Colonic mucosa (tissue), 4 donors: ENCODE measurements at places on chromosomes 2 and 18.

- DNase-seq, result no peak
These were observed 10.6 kb downstream of the SUPT7L start for GRCh38 chr2:27652790-27653189.

GRCh38 chr2:225841314-225841713 is 441.8 kb downstream of the NYAP2 start:
- no peak for DNase-seq

GRCh38 chr2:200184748-200185627 is 121.5 kb upstream of the SPATS2L start:
- DNase-seq, result no peak

GRCh38 chr18:49178321-49178720 is 227.6 kb upstream of the SMAD7 start:
- DNase-seq, result no peak

- DNase-seq, result no peak
These were observed 80.7 kb downstream of the ARHGAP28 start for GRCh38 chr18:6810191-6810590.

GRCh38 chr2:214379227-214379626 is 31.6 kb upstream of the VWC2L start:
- no peak for DNase-seq

GRCh38 chr2:215826838-215827441 is 186.4 kb downstream of the MREG start:
- DNase-seq, result no peak

- no peak for DNase-seq
These were observed 90.4 kb downstream of the PTRHD1 start for GRCh38 chr2:24702800-24703199.

- no peak for DNase-seq
These were observed 171.3 kb downstream of the CDH19 start for GRCh38 chr18:66432636-66433035.

DNA sequence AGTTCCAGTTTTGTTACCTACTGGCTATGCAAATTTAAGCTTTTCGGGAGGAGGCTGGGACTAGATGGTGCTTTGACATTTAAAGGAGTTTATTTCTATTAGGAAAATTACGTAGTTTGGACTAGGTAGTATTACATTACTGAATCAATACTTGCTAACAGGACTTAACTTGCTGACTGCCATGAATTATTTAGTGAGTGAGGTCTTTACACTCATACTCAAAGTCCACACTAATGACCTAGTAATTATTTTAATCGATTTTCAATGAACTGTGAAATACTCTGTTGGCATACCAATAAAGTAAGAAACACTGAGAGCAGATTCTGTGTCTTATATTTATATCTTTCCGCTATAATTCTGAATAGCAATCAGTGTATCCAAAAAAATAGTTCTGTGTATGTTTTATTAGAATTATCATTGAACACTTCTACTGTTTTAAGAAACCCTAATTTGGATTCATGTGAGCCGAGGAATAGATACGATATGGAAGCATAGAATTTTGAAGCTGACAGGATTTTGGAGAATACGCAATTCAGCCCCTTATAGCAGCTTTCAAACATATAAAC is 55.0 kb downstream of the CHST9 start:
- no peak for DNase-seq

- DNase-seq, result no peak
These were observed 219.6 kb downstream of the RND3 start for GRCh38 chr2:150267651-150268415.

DNA sequence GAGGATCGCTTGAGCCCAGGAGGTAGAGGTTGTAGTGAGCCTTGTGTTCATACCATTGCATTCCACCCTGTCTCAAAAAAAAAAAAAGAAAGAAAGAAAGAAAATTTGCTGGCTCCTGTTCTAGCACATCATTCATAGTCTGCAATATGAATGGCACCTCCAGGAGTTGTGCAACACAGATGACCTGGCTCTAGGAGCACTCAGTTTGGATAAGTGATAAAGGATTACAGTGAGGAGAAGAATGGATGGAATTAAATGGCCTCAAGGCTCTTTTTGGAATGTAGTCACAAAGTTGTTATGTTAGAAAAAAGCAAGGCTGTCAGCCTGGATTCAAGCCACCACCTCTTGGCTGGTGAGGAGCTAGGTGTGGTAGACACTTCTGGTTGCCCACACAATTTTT is 21.5 kb upstream of the SPRED2 start:
- no peak for DNase-seq

- no peak for DNase-seq
These were observed 11.8 kb downstream of the G6PC2 start for GRCh38 chr2:168912901-168913369.

DNA sequence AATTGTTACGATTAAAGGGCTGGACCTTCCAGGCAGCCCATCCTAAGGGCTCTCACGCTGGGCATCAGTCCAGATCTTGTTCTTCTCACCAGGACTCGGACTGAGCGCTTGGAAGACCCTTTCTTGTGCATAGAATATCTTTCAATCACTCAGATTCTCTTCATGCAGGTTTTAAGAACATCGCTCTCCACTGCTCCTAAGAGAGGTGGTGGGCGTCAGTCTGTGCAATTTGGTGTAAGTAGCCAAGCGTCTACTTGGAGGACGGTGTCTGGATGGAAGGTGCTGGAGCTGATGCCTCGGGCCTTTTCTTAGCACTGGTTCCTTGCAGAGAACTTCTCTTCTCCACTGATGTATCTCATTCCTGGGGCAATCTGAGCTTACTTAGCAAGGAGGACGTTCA is 68.7 kb downstream of the ASB1 start:
- peak; percentile 2 for DNase-seq

- no peak for DNase-seq
These were observed 29.9 kb downstream of the ABCB11 start for GRCh38 chr2:169001116-169001815.

- DNase-seq, result no peak
These were observed 16.7 kb downstream of the ZEB2 start for GRCh38 chr2:144503242-144503641.

DNA sequence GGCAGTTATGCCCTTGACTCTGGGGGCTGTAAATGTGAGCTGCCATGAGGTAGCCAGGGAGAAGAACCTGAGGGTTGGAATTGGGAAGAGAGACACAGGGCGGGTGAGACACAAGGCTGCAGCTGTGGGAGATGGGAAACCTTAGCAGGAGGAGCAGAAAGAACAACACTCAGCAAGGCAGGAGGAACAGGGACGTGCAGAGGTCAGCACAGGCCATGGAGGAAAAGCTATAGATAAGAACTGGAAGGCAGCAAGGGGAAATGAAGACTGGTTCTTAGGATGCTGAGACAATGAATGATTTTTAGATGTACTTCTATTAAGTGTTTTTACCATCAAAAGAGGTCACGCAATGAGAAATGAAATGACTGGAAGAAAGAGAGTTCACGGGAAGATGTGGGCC is 80.2 kb downstream of the USP40 start:
- DNase-seq, result no peak

DNA sequence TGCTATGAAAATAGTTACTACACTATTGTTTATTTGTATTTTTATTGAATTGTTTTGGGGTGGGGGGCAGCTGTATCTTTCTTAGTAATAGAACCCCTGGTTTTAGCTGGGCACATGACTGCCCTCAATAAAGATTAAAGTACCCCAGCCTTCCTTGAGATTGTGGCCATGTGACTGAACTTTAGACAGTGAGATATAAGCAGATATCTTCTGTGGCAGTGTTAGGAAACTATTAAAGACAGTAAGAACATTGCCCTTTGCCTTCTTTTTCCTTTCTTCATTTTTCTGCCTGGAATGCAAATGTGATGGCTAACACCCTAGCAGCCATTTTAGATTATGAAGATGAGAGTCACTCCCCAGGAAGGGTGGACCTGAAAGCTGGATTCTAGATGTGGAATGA is 47.9 kb upstream of the AKAIN1 start:
- no peak for DNase-seq

GRCh38 chr2:240433973-240434727 is 1.3 kb upstream of the GPC1 start:
- no peak for DNase-seq

DNA sequence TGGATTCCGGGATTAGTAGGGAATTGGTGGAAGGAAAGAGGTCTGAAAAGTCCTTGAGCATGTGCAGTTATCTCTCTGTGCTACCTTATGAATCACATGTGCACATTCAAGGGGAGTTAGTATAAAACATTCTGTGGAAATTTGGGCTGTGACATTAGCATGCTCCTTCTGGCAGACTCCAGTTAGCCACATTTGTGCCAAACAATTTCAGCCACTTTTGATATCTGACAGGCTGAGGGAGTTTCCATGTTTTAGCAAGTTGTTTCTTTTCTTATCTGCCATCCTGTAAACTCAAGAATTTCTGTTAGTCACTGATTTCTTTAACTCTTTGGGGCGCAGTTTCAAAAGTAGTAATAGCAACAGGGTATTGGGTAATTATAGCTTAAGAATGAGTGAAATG is 28.3 kb upstream of the GYPC start:
- DNase-seq, result no peak

DNA sequence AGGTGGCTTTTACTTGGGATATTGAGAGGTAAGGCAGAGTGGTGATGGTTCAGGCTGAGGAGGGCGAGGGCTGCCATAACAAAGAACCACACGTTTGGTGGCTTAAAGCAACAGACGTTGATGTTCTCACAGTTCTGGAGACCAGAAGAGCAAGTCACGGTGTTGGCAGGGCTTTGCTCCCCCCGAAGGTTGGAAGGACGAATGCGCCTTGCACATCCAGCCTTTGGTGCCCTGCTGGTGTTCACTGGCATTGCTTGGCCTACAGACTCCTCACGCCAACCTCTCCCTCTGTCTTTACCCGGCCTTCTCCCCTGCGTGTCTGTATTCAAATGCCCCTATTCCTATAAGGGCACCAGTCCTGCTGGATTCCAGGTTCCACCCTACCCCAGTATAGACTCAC is 125.4 kb downstream of the TPO start:
- DNase-seq, result no peak

DNA sequence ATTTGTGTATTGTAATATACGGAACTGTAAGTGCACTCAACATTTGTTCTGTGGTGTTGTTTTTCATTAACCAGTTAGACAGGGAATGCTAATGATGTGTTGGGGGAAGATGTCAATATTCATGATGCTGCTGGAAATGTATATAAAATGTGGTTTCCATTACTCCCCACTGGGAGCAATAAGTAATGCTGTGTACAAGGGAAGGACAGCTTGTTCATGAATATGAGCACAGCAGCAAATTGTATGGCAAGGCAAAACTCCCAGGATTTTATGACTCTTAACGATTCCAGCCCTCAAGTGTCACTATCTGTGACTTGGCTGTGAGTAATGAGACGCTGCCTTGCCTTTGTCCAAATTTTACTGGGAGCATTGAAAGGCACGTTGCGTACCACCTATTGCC is 312.4 kb upstream of the DDX18 start:
- DNase-seq, result no peak

- DNase-seq, result no peak
These were observed 24.8 kb upstream of the TUBB6 start for GRCh38 chr18:12283256-12283655.

GRCh38 chr2:176669398-176670174 is 400.3 kb downstream of the MTX2 start:
- DNase-seq, result no peak

DNA sequence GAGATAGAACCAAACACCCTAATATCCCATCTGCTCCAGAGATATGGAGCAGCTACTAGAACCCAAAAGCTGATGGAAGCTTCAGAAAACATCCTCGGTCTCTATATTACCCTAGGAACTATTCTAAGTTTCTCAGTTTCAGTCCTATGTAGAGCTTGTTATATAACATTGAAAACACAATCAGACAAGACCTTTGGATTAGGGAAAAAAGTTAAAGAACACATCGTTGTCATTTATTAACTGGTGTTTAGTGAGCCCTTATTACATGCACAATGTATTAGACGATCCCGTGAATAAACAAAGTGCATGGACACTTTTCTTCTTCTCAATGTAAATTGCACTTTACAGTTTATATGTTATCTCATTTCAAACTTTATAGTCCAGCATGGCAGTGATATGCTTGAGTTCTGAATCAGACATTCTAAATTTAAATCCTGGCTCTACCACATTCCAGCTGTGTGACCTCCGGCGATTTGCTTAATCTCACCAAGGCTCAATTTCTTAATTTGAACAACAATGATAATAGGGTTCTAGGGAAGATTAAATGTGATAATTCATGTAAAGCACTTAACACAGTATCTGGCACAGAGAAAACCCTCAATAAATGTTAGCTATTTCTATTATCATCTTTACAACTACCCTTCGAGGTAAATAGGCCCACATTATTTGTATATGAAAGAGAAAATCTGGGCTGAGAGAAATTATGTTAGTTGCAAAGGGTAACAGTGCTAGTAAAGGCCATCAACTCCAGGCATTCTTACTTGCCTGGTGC is 83.6 kb upstream of the PIK3C3 start:
- no peak for DNase-seq

DNA sequence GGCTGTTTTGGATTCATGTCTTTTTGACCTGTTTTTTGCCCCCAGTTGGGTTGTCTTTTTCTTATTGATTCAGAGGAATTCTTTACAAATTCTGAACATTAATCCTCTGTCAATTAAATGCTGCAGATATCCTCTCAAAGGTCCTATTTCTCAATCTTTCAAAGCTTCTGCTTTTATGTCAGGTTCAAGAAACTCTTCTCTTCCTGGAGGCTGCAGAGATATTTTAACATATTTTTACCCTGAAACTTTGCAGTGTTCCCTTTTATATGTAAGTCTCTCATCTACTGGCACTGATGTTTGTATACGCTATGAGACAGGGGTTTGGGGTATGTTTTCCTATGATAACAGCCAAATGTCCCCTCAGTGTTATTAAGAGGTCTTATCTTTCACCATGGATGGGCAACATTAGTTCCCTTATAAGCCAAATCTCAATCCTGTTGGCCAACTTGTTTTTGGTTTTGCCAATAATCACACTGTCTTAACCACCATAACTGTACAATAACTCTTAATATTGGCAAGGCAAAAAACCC is 159.3 kb downstream of the HDAC4 start:
- no peak for DNase-seq

DNA sequence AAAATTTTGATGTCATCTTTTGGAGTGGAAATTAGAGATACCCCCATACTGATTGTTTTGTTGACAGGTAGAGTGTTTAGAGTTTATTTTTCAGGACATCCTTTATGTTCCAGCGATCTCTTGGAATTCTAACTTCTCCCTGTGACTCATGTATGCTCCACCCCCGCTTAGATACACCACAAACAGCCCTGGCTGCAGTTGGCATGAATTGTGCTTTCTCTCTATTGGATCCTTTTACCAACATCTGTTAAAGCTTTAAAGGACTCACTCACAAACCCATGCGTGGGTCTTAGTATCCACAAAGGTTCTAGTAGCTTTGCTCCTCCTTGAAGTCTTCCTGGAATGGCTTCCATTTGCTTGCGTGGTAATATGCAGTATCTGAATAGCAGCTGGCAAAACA is 409.5 kb upstream of the POU3F3 start:
- no peak for DNase-seq
